Activated gamma-delta T cell (primary cell): ENCODE measurements at places on chromosomes 13 and 19.

- no peak for DNase-seq
Measured at GRCh38 chr19:38912600-38913514, 871 bp upstream of the CCER2 start.

DNA sequence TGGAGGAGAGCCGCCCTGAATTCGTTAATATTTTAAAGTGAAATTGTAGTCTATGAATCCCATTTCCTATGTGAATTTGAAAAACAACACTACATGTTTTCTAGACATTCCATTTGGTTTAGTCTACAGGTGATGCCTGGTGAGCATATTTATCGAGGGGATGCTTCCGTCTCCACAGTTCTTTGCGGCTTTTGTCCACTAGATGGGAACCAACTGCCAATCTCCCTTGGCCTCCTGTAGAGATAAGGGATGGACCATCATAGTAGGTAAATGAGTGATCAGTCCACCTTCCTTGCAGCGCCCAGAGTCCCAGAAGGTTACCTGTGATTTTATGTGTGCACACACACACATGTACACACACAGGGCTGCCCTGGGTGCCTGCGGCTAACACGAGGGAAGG lies 289.8 kb upstream of the SOX21 start:
- DNase-seq, result no peak

DNA sequence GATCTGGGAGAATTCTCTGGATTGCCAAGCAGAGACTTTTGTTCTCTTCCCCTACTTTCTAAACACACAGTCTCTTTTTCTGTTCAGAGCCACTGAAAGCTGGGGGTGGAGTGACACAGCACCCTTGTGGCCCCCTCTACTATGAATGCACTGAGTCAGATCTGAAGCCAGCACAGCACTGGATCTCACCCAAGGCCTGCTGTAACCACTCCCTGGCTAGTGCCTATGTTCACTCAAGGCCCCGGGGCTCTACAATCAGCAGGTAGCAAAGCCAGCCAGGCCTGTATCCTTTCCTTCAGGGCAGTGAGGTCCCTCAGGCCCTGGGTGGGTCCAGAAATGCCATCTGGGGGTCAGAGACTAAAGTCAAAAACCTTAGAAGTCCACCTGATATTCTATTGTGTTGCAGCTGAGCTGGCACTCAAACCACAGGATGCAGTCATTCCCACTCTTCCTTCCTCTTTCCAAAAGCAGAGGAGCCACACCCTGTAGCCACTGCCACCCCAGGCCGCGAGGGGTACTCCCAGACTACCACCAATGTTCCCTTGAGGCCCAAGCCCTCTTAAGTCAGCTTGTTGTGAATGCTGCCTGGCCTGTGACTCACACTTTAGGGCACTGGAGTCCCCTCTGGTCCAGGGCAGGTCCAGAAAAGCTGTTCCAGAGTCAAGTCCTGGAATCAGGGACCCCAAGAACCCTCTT lies 110.1 kb upstream of the RXFP2 start:
- DNase-seq, result no peak

DNA sequence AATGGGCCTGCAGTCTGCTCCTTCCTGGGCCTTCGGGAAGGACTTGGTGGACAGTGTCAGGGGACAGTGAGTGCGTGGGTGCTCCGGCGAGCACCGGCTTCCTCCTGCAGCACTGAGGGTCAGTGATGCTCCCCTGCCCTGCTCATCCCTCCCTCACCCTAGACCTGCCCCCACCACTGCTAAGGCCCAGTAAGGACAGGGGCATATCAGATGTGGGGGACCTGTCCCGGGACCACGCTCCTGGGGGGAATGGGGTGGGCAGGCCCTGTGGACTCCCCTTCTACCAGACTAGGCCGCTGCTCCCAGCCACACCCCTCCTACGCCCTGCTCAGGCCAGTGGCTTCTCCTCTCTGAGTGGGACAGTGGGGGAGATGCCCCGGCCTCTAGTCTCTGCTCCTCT lies 3.2 kb downstream of the MICOS13 start:
- DNase-seq, result no peak

DNA sequence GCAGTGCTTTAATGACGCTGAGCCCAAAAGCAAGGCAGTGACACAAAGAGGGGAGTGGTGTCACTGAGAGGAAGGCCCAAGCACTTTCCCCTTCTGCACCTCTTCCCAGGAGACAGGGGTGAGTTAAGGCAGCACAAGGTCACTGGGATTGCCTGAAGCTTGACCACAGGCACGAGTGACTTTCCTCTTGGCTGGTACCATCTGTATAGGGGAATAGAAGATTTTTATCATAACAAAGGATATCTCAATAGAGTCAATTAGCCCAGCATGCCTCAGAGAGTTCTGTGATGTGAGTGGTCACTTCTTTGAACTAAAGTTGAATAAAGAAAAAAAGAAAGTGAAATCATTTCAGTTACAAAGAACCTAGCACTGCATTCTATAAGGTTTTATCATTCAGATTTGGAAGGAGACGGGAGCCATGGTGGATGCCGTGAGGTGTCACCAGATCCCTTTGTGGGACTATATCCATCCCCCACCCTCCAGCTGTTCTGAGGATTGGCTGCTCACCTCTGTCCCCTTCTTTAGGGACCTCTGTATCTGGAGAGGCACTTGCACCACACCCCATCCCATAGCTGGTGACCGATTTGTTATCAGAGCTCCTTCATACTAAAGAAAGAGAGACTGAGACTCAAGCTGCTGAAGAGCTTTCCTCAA lies 291.2 kb downstream of the DCT start:
- DNase-seq, result no peak

DNA sequence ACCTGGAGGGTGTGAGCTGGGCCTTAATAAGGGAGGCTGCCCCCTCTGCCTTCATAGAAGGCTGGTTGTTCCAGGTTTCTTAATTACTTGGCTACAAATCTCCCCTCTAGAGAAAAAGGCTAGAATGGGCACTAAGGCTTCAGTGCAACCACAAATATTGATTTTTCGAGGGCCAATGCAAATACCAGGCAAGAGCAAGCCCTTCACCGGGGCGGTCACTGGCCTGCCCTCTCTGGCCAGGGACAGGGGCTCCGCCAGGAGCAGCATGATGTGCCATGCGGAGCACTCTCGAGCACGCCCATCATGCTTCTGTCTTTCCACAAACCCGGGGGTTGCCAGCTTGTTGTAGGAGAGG lies 127.8 kb upstream of the SPACA7 start:
- DNase-seq, result no peak

- DNase-seq, result no peak
Measured at GRCh38 chr13:104693126-104693525, 1626.9 kb upstream of the SLC10A2 start.

- no peak for DNase-seq
Measured at GRCh38 chr19:1860042-1860775, 3.2 kb downstream of the KLF16 start.

DNA sequence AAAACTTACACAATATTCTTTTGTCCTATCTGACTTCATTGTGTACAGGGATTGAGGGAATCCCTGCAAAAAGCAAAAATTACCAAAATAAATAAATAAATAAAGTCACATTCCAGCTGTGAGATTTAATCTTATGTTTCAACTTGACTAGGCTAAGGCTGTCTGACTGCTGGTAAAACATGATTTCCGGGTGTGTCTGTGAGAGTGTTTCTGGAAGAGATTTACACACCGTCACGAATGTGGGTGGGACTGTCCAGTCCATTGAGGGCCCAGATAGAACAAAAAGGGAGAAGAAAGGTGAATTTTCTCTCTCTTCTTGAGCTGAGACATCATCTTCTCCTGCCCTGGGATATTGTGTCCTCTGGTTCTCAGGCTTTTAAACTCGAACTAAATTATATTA lies 166.1 kb downstream of the LIG4 start:
- DNase-seq, result no peak

DNA sequence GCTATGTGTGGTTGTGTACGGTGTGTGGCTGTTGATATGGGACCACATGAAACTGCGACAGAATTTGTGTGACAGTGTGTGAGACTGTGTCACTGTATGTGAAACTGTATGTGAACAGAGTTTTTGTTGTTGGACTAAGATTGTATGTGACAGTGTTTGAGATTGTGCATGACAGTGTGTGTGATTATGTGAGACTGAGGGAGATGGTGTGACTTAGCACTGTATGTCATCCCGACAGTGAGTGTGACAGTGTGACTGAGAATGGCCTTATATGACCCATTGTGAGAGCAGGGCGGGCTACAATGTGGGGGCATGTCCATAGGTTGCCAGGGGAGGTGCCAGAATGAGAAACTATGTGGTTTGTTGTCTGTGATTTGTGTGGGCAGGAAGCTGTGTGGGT lies 930 bp downstream of the ZNF583 start:
- DNase-seq, result no peak

DNA sequence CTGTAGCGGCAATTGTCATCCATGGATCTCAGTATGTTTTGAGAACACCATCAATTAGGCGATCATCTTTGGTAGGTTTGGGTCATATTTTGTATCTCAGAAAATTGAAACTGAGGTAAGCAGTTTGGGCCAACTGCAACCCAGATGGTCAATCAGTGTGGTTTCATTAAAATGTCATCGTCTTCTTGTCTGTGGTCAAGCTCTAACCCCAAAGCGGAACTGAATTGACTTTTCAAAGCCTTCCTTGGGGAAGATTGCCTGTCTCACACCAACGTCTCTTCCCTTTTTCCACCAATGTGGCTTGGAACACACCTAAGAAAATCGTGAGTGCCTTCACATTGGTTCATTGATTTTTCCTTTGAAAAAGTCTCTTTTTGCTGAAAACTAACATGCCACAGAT lies 56.3 kb upstream of the UBAC2 start:
- DNase-seq, result no peak

- no peak for DNase-seq
Measured at GRCh38 chr13:113091211-113091771, 14.3 kb upstream of the F7 start.

DNA sequence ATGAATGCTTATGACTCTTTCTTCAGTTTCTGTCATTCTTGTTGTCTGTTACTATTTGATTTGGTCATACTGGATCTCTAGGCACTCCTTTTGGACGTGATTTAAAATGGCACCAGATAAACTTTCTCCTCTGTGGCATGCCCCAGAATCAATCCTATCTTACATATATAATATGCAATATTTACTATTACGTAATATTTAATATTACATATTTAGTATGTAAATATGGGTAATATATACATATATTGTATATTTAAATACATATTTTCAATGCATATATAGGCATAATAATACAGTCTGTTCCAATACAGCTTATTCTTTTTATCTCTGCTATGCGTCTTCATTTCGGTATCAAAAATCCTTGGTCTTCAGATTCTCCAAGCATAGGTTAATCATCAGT lies 104.4 kb upstream of the PRR20A start:
- no peak for DNase-seq
